ENCODE measurements at places on chromosomes 5 and 9.

GRCh38 chr5:76365561-76365960, 37.5 kb upstream of the IQGAP2 start:
- DNase-seq = no peak

GRCh38 chr5:56175488-56175887, 57.6 kb downstream of the ANKRD55 start:
- DNase-seq = no peak

DNA sequence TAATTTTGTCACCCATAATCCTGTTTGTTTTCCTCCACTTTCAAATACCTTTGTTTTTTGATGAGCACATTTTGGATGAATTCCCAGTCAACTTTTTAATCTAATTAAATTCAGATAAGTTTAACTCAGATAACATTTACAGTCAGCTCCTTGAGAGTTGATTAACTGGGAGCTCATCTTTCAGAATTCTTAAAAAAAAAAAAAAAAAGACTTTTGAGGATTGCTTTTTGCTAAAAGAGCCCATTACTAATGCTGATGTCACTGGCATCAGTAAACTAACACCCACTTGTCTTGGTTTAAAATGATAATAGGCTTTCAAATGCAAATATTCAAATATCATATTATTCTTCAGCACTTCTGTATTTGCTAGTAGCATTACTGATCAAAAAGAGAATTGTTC, 47.1 kb upstream of the NFIB start:
- no peak for DNase-seq

DNA sequence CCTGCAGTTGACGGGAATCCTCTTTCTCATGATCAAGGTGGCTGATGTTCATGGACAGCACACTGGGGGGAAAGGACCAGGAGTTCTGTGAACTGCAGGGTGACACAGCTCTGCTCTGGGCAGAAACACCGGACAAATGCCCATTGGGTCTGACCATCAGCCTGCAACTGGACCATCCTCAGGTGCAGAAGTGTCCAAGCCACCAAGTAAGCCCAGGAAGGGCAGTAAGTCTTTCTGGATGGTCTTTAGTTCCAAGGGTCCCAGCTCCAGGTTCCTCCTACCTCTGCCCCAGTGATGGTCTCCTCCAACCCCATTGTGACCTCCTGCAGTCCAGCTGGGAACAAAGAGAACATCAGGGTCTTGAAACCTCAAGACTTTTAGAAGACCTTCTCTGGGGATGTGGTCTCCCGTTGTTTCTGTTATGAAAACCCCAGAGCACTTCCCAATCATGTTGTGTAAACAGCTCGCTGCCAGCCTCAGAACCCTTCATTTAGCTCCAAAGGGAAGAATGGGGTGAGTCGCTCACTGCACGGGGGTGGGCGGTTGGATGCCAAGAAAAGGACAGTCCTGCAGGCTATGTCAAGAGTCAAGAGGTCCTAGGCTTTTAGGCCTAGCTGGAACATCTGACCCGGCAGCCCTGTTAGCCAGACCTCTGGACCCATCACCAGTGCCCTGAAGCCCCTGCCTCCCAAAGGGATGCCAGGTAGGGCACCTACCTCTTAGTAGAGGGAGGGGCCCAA, 41.8 kb upstream of the TCF7 start:
- DNase-seq = no peak

- DNase-seq = no peak
Measured at GRCh38 chr9:136567651-136568287, 21.9 kb upstream of the NOTCH1 start.

DNA sequence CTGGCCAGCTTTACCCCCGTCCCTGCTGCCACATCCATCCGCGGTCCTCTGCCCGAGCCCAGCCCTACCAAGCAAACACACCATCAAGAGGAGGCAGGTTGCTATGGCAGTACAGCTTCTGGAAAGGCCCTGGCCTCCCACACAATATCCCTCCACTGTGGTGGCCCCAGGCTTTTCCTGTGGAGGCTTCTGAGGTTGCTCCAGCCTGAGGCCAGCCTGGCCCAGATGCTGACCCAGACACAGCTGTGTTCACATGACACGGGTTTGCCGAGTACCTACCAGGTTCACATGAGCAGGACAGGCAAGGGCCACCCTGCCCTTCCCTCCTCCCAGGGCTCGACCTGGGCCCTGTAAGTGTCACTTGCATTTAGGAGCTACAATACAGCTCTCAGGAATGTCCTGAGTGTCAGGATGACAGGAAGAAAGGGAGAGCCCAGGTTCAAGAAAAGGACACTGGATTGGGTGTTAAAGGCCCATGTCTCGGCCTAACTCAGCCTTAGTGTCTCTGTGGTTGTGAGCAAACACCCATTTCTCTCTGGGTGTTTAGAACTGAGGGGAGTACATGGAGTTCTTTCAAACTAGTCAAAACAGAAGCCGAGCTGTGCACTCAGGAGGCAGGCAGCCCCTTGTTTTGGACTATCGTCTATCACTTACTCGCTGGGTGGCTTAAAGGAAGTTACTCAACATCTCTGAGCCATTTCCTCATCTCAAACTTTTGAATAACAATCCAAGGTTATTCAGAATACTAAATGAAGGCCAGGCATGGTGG, 40.2 kb downstream of the NAIF1 start:
- no peak for DNase-seq

GRCh38 chr5:33850100-33850594, 41.6 kb downstream of the ADAMTS12 start:
- no peak for DNase-seq

- no peak for DNase-seq
Measured at GRCh38 chr5:92309336-92309991, 926.3 kb upstream of the ARRDC3 start.

DNA sequence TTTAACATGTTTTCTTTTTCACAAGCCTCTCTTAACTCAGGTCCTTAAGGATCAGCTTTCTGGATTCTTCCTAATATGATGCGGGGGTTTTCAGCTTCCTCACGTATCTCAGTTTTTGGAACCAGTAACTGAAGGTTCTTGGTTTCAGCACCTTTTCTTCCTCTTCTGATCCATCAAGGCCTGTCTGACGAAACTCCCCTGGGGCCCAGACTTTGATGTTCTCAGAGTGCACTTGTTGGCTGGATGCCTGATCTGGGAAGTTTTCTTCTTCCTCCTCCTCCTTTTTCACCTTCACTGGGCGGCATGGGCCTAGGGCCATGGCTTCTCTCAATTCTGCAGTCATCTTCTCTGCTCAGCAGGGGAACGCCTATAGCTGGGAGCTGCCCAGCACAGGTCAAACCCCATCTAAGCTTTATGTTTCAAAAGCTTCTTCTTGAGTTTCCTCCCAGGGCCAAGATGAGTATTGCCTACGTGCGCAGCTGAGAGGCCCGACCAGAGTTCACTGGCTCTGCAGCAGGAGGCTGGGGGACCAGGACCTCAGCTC, 44.8 kb downstream of the GHR start:
- no peak for DNase-seq

GRCh38 chr5:67537439-67538148, 341.0 kb upstream of the CD180 start:
- DNase-seq = no peak

DNA sequence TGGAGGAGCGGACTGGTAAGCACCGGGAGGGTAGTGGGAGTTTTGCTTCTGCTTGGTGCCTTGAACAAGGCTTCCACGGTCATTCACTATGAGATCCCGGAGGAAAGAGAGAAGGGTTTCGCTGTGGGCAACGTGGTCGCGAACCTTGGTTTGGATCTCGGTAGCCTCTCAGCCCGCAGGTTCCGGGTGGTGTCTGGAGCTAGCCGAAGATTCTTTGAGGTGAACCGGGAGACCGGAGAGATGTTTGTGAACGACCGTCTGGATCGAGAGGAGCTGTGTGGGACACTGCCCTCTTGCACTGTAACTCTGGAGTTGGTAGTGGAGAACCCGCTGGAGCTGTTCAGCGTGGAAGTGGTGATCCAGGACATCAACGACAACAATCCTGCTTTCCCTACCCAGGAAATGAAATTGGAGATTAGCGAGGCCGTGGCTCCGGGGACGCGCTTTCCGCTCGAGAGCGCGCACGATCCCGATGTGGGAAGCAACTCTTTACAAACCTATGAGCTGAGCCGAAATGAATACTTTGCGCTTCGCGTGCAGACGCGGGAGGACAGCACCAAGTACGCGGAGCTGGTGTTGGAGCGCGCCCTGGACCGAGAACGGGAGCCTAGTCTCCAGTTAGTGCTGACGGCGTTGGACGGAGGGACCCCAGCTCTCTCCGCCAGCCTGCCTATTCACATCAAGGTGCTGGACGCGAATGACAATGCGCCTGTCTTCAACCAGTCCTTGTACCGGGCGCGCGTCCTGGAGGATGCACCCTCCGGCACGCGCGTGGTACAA, 556 bp downstream of the PCDHGC3 start:
- DNase-seq = no peak

DNA sequence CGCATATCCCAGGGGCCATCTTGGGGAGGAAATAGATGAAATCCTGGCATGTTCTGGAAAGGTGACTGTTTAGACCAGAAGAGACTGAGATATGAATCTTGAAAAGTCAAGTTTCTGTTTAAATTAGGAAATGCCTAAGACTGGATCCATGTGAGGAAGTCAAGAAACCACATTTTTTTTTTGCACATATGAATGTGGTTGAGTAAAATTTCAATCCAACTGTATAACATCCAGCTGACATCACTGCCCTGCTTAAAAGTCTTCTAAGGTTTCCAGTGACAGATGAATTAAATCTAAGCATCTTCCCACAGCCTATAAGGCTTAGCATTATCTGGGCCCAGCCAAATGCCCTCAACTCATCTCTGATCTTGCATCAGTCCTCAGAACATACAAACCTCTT, 47.7 kb upstream of the TCERG1 start:
- no peak for DNase-seq

DNA sequence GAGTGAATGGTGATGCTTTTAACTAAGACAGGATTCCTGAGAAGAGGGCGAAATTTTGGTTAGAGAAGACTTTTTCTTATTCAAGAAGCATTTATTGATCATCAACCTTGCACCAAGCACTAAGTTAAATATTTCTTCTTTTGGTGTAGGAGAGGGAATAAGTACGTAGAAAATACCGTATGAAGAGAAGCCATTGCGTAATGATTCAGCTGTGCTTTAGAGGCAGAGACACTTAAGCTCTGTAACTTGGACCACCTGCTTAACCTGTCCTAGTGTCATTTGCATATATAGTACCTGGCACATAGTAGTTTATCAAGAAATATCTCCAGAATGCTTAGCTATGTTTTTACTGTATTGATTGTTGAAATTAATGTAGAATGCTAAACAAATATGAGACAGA, 430.9 kb upstream of the ZNF608 start:
- no peak for DNase-seq

- no peak for DNase-seq
Measured at GRCh38 chr5:147699496-147700088, 82.9 kb downstream of the JAKMIP2 start.

- DNase-seq = no peak
Measured at GRCh38 chr9:19116107-19116790, 11.0 kb downstream of the PLIN2 start.

DNA sequence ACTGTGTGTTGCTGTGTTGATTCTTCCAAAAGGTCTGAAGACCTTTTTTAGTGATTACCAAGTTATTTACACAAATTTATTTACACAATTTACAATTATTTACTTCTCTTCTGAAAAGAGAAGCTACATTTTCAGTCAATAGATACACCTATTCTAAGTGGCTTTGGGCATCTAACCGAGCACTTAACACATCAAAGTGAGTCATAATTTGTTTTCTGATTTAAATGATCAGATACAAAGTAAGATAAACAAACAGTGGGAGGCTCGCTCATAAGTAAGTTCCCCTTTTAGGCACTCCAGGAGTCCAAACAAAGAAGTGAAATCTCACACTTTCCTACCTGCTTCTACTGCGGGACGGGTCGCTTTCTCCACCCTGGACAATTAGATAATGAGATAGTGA, 90.2 kb downstream of the APBA1 start:
- DNase-seq = no peak

DNA sequence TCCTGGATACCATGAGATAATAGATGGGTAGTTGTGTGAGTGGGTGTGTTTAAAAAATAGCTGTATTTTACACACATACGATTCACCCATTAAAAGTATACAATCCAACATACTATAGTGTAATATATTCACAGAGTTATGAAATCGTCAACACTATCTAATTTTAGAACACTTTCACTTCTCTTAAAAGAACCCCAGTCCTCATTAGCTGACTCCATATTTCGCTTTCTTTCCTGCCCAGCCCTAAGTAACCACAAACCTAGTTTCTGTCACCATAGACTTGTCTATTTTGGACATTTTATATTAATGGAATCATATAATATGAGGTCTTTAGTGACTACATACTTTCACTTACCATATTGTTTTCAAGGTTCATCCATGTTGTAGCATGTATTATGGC, 63.8 kb upstream of the S1PR3 start:
- no peak for DNase-seq

DNA sequence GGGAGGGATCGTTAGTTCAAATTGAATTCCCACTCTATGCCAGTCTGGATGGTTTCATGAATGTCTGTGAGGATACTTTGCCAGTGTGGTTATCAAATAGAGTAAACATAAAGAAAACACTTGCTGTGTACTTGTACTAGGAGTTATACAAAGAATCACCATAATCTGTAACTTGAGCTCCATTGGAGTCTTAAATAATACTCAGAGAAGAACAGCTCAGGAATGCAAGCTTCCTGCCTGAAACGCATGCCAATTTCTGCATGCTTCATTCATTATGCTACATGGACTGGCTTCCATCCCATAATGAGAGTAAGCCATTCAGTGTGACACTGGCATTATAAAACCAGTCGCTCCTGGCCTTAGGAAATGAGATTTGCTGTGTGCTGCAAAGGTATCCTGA, 351.4 kb downstream of the SEMA5A start:
- DNase-seq = no peak

- DNase-seq = no peak
Measured at GRCh38 chr5:147167529-147167928, 67.3 kb upstream of the STK32A start.

- DNase-seq = no peak
Measured at GRCh38 chr9:21399956-21400355, 9.0 kb upstream of the IFNA8 start.

DNA sequence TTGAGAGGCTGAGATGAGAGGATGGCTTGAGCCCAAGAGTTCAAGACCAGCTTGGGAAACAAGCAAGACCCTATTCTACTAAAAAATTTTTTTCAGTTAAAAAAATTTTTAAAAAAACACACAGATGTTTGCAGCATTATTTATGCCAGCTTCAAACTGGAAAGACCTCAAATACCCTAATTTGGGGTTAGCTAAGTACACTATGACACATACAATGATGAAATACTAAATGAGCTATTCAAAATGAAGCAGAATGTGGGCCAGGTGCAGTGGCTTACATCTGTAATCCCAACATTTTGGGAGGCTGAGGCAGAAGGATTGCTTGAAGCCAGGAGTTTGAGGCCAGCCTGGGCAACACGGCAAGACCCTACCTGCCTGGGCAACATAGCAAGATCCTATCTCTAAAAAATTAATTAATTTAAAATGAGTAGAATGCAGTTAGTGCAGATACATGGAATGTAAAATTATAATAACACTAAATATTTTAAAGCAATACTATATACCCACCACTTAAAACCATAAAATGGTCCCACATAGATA, 44.9 kb downstream of the LHFPL2 start:
- DNase-seq = no peak

- DNase-seq = no peak
Measured at GRCh38 chr5:116305899-116306298, 221.1 kb downstream of the COMMD10 start.

GRCh38 chr9:83433846-83434245, 104.4 kb downstream of the FRMD3 start:
- DNase-seq = no peak

- no peak for DNase-seq
Measured at GRCh38 chr5:107203243-107203642, 467.5 kb downstream of the EFNA5 start.

- DNase-seq = no peak
Measured at GRCh38 chr5:72921886-72922285, 34.0 kb upstream of the FCHO2 start.
